ENCODE measurements at places on chromosomes 1 and 21. TPM values are rescaled to one million over a fixed set of nuclear protein-coding genes. Genes with fewer than 3 reads are reported as not detected.
A peak's percentile ranks its signal among the peaks of the same experiment; 100 is the strongest.

GRCh38 chr1:216173376-216173995 lies 249.8 kb downstream of the USH2A start:
- no peak for DNase-seq

DNA sequence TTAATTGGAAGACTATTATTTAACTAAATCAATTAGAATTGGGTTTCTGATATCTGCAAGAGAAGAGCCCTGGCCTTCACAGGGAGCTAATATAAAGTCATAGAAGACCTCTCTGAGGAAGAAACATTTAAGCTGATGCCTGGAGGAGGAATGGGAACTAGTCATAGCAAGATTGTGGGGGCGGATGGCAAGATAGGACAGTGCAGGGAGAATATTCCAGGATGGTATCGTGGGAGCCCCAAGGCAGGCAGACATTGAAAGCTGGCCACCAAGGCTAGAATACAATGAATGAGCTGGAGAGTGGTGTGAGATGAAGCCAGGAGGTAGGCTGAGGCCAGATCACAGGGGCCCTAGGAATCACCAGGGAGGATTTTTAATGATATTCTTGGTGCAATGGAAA lies 20.8 kb upstream of the MYSM1 start:
- no peak for DNase-seq

SCNM1 gene
- total RNA-seq, result 53.6 TPM

GRCh38 chr1:219324629-219325367 lies 151.1 kb downstream of the LYPLAL1 start:
- DNase-seq, result no peak

TPTE gene
- total RNA-seq, result not detected

S100A7A gene
- not detected for total RNA-seq

GRCh38 chr1:16012590-16013219 lies 5.1 kb downstream of the HSPB7 start:
- DNase-seq, result peak; percentile 58

DNA sequence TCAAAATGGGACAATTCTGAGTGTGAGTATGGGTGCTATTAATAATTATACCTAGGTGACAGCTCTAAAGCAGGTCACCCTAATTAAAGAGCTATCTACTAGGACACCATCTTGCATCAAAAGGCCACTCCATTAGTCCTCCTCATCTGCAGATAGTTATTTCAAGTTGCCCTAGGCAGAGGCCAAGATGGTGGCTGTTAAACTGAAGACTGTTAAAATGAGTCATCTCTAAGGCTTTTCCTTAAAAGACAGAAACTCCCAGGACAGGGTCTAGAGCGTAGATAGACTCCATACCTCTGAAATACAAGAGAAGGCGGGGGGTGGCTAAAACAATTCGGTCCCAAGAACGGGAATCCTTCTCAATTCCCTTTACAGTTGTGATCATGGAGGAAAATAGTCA lies 4.5 kb upstream of the ZNF697 start:
- DNase-seq, result no peak

HPDL gene
- 0.79 TPM for total RNA-seq

- no peak for DNase-seq
These were observed 150.1 kb upstream of the IVNS1ABP start for GRCh38 chr1:185467122-185467521.

DNA sequence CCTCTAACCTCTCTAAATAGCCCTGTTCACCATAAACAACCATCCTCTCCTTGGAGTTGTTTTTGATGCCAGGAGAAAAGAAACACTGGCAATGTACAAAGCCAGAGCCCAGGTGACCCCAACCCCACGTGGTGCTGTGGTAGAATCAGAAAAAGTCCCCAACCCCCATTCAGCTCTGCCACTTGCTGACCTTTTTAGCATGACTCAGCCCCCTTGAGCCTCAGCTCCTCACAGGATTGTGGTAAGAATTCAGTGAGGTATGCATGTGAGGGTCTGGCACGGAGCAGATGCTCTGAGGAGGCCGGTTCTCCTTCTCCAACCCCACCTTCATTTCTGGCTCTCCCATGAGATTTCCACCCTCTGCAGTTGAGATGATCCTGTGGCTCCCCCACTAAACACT lies 11.1 kb upstream of the CHI3L1 start:
- DNase-seq, result no peak

Measured in B cell (primary cell).